ENCODE measurements at places on chromosomes 4 and X.

GRCh38 chr4:101050088-101050836 lies 297.1 kb downstream of the PPP3CA start:
- DNase-seq, result no peak

DNA sequence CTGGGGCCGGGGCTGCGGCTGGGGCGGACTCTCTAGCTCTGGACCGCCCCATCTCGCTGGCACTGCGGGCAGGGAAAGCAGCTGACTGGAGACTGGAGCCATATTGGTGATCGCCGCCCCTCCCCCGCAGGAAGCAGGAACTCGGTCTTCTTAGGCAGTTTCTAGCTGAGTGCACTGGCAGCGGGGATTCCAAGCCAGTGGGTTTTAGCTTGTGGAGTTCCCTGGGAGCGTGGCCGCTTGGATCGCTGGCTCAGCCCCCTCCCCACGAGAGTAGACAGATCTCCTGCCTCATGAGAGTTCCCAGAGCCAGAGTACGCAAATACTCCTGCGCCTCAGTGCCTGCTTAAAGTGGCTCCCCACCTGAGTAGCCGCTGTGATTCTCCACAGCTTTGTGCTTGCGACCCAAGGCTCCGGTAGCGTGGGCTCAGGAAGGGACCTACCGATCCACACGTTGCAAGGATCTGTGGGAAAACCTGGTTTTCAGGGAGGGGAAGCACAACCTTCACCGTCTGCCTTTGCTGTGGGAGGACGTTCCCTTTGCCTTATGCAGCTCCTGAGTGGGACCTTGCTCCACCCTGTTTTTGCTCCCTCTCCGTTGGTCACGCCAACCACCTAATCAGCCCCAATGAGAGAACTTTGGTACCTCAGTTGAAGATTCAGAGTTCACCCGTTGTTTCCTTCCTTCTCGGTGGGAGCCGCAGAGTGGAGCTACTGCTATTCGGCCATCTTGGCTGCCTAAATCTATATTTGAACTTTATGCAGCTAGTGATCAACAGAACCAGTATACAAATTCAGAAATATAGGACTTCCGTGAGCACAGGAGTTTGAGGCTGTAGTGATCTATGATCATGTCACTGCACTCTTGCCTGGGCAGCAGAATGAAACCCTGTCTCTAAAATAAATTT lies 803.9 kb upstream of the PCDH10 start:
- DNase-seq, result no peak

DNA sequence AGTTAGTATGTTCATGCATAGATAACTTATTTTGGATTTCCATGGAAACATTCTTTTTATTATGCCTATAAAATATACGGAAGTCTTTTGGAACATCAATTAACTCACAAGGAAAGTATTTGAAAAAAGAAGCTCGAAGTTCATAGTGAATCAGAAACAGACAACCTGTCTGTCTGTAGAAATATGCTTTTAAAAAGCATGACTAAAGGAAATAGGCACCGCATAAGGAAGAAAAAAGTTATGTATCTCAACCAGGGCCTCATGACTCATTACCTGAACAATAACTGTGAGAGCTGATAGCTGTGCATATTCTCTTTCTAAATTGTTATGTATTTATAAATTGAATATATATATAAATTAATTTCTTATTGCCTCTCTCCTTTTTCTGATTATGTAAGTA lies 324.1 kb downstream of the TLL1 start:
- no peak for DNase-seq

GRCh38 chr4:138949866-138950265 lies 65.7 kb upstream of the NOCT start:
- DNase-seq, result no peak

- DNase-seq, result no peak
These were observed 63.4 kb downstream of the GALNTL6 start for GRCh38 chr4:171876636-171877035.

- DNase-seq, result peak; percentile 35
These were observed 108.3 kb upstream of the CAMK2D start for GRCh38 chr4:113869743-113870375.

DNA sequence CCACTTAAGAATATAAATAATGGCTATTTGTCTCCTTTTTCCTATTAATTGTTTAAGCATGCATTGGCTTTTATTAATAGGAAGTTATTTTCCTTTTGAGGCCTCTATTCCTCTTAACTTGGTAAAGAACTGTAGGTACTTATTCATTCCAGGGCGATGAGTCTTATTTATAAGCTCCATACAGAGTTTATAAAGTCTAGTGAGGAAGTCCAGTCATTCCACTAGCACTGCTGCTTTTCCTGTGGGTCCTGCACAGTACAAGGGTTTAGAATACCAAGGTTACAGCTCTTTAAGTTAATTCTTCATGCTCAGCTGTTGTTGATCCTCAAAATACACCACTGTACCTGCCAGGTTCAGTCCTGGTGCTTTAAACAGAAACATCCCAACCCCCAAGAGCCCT lies 28.5 kb upstream of the WNK3 start:
- no peak for DNase-seq

DNA sequence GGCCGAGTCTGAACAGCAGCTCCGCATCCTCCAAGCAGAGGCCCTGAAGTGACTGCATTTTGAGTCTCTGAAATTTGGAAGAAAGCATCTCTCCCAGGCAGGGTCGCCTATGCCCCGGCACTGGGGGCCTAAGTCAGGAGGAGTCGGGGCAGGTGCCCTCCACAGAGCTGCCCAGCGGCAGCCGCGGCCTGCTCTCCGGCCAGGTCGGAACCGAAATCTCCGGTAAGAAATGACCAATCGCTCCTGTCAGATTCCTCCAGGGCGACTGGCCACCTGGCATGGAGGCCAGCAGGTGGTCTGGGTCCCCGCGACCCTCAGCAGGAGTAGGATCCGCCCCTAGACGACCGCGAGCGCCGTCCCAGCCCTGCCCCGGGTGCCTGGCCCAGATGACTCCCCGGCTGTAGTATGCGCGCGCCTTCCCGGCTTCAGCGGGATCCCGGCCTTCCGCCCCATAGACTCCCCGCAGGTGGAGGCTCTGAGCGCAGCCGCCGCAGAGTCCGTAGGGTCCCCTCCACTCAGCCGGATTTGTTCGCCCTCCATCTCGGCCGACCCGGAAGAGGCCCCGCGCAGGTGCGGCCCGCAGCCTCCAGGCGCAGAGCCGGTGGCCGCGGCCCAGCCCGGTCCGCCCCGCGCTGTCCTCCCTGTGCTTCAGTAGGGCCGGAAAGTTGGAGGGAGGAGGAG lies 1.5 kb downstream of the NKX1-1 start:
- DNase-seq, result no peak

- DNase-seq, result no peak
These were observed 357.1 kb upstream of the KLHL4 start for GRCh38 chrX:87160435-87161010.

DNA sequence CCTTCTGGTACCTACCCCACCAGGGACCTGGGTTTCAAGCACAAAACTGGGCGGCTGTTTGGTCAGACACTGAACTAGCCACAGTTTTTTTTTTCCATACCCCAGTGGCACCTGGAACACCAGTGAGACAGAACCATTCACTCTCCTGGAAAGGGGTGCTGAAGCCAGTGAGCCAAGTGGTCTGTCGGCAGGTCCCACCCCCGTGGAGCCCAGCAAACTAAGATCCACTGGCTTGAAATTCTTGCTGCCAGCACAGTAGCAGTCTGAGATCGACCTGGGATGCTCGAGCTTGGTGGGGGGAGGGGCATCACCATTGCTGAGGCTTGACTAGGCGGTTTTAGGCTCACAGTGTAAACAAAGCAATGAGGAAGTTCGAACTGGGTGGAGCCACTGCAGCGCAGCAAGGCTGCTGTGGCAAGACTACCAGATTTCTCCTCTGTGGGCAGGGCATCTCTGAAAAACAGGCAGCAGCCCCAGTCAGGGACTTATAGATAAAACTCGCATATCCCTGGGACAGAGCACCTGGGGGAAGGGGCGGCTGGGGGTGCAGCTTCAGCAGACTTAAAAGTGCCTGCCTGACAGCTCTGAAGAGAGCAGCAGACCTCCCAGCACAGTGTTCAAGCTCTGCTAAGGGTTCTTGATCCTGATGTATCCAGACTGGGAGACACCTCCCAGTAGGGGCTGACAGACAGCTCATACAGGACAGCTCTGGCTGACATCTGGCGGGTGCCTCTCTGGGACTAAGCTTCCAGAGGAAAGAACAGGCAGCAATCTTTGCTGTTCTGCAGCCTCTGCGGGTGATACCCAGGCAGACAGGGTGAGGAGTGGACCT lies 223.0 kb downstream of the COX18 start:
- DNase-seq, result no peak

DNA sequence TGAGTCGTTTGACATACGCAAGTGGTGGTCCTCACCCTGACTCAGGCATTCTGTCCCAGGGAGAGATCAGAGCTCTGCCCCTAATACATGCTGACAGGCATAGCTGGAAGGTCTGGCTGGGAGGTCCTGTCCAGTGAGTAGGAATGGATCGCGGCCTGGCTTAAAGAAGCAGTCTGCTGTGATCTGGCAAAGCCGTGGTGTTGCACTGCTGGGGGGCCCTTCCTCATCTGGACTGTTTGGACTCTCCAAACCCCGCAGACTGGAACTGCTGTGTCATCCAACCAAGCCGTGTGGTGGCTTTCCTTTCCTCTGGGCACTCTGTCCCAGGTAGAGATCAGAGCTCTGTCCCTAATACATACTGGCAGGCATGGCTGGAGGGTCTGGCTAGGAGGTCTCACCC lies 64.3 kb upstream of the MAGEB16 start:
- DNase-seq, result no peak

DNA sequence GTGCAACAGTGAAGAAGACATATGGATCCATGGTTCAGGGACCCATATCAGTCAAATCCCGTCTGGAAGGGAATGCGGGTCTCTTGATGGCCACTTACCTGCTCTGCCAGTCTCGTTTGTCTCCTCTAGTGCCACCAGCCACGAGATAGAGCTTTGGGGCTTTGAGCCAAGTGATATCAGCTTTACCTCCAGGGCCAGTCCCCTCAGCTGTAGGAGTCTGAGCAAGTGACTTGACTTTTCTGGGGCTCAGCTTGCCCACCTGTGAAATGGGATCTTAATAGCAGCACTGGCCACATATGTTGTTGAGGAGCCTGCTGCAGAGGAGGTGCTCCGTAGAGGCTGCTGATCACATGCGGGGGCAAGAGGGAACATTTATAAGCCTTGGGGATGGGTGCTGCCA lies 1.2 kb downstream of the SLC2A9 start:
- DNase-seq, result no peak

DNA sequence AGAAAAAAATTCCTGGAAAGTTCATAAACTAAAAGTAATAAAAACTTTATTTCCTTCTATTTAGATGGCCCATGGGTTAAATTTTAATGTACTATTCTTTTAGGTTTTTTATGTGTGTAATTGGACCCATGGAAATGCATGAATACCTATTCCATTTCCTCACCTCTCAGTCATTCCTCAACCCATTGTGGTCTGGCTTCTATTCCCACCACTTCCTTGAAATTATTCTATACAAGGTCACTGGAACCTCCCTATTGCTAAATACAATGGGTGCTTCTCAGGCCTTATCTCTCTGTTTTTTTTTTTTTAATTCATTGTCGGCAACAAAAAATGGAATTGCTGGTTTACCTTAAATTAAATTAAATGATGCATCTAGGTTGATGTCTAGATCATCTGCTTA lies 17.2 kb downstream of the SLC39A8 start:
- no peak for DNase-seq

DNA sequence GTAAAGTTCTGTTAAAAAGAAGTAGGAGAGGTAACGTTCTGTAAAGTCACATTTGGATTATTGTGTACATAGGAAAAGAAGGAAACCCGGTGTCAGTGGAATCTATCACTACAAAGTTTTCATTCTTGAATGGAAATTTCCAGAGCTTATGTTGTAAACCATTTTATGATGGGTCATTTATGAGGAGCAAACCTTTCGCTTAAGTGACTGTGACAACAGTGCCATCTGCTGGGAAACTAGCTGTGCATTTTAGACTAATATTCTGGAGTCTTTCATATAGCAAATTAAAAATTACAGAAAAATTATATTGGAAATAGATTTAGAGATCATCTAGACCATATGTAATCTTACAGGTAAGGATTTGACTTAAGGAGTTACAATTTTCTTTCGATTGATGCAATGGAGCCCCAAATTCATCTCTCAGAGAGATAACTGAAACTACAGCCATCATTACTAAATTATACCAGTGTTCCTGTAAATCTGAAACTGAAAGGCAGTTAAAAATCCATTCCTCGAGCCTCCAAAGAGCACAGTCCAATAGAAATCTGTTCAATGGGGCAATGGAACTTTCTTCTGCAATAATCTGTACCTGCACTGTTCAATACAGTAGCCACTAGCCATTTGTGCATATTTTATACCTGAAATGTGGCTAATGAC lies 26.9 kb downstream of the ASB9 start:
- peak; percentile 29 for DNase-seq

DNA sequence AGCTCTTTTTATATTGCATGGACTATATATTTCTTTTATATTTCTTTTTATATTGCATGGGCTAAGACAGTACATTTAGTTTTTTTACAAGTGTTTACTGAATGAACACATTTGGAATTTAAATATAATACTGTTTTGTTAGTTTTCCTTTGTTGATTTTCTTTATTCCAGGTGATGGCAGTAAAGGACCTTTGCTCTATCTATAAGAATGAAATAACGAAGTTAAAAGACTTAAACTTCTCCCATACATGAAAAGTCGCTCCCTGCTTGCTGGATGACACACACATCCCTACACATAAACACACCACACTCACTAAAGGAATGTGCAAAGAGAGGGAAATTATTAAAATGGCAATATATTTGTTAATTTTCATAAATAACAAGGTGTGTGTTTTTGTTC lies 102.5 kb upstream of the ANXA10 start:
- DNase-seq, result no peak

DNA sequence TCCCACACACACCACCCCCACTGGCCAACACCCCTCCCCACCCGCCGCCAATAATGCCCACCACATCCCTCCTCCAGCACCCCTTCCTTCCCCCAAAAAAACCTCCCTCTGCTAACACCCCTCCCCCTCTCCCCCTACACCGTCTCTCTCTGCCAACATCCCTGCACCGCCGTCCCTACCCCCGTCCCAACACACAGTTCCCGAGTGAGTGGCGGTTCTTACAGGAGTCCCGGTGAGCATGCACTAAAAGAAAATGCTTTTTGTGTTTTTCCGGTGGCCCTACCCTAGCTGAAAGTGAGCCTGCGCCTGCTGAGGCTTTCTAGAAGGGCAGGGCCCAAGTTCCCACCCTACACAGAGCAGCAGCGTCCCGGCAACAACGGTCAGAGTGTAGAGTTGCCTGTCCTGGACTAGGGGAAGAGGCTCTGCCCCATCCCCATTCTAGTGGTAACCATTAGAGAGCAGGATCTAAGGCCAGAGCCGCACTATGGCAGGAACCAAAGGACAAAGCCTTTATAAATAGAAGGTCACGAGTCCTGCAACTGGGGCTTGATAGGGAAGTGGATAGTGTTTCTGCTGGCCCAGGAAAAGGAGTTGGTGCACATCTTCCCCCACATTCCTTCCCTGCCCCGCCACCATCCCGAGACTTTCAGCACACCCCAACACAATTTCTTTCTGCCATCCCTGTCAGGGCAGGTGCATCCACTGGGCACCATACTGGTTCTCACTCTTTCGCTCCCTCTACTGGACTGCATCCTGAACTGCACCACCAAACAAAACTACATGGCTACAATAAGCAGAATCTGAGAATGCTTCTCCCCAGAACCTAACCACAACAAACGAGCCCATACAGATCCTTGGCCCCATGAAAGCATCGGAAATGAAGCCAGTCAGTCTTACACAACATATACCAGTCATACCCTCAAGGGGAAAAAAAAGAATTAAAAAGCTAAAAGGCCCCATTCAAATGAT lies 78.1 kb upstream of the PAGE3 start:
- peak; percentile 1 for DNase-seq

All from stimulated activated CD4-positive, alpha-beta T cell treated with anti-CD3 and anti-CD28 coated beads, Interleukin-12 subunit alpha, Interleukin-12 subunit beta, amount 100 ng/mL, for 48 hours (primary cell).